Activated effector memory CD4-positive, alpha-beta T cell treated with Interleukin-2 at 50 U/mL for 16 hours (primary cell): ENCODE measurements at places on chromosomes 4 and X.

DNA sequence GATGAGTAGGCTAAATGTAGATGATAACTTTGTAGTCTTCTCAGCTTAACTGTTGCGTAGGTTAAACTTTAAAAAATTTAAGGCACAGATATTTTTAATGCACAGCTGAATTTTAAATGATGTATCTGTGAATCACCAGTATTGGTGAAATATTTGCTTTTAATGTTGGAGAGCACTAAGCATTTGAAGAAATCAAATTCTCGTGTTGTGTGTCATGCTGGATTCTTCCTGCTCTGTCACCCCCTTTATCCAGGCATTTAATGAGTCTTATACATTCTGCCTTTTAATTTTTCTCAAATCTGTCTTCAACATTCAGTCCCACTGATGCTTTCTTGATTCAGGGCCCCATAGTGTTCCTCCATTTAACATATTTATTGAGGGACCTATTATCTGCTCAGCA lies 76.7 kb downstream of the SLC4A4 start:
- no peak for DNase-seq

GRCh38 chr4:121192480-121192879 lies 28.4 kb upstream of the TNIP3 start:
- DNase-seq, result no peak

- no peak for DNase-seq
These were observed 162.5 kb upstream of the MED14 start for GRCh38 chrX:40897718-40898270.

DNA sequence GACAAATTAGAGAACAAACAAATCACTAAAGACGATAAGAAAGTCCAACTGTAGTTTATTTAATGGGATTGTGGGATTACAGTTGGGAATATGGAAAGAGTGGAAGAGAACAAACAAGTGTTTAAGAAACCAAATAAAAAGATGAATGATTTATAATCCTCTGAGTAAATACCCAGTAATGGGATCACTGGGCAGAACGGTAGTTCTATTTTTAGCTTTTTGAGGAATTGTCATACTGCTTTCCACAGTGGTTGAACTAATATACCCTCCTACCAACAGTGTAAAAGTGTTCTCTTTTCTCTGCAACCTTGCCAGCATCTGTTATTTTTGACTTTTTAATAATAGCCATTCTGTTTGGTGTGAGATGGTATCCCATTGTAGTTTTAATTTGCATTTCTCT lies 15.0 kb downstream of the C4orf51 start:
- DNase-seq, result no peak

DNA sequence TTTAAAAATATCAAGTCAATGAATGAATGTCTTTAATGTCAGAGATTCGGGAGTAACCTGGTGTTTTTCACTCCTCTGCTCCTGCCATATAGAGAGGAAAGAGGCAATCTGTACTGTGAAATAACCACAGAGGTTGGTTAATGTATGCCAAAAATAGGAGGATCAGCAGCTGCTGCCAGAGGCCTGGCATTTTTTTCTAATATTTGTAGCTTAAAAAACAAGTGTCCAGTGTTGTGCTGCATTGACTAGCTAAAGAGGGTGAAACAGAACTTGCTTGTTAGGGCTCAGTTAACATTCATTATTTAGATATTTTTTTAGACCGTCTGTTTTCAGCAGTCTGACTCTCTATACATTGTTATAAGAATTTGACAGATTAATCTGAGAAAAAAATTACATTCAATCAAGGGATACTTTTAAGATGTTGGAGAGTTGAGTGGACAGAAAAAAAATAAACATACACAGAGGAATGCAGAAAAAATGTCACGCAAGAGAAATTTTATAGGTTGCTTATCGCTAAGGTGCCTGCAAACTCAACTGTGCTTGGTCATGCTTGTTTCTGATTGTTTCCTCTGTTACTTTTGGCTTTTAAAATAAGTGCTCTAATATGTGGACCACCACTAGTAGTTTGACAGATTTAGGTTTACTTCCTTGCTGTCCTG lies 392.3 kb upstream of the GALNT7 start:
- no peak for DNase-seq

GRCh38 chrX:122945328-122945727 lies 238.8 kb upstream of the GRIA3 start:
- DNase-seq, result no peak

DNA sequence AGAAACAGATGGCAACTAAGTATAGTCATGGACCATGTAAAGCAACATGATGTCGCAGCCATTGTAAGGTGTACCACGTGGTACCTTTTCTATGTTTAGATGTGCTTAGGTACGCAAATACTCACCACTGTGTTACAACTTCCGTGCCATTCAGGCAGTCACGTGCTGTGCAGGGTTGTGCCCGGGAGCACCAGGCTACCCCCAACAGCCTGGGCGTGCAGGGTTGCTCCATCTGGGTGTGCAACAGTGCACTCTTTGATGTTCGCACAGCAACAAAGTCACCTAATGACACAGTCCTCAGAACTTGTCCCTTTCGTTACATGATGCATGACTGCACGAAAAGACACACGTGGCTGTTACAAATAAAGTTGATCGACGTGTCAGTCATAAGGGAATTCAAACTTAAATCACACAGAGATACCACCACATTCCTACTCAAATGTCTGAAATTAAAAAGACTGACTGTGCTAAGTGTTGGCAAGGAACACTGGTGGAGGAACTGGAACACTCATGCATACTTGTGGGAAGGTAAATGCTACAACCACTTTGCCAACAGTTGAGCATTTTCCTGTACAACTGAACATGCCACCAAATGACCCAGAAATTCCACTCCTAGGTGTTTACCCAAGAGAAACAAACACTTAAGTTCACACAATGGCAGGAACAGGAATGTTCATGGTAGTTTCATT lies 24.3 kb downstream of the CPLX1 start:
- DNase-seq, result no peak

GRCh38 chr4:26692014-26692726 lies 108.3 kb downstream of the TBC1D19 start:
- DNase-seq, result no peak

DNA sequence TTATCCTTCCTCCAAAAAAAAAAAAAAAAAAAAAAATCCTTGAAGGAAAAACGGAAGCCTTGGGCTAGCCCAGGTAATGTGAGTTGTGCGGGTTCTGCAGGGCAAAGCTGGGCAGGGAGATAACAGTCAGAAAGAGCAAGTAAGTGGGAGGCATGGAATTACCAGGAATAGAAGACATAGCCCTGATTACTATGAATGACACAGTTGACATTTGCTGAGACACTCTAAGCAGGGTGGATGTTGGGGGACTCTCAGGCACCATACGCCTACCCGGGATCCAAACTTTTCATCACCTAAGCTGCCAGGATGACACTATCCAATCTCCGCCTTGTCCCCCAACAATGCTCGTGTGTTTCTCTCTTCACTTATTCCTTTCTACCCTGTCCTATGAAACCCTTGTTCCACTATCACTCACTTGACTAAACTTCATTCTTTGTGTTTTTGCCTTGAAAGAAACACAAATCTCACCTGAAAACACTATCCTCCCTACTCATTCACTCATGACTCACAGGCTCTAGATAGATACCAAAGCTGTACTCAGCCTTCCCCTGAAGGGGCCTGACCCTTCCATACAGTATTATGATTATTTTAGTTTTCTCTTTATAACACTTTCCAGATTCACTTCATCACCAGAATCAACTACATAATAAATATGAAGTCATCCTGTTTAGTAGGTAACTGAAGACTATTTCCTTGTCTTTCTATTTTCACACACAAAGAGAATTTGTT lies 158.4 kb downstream of the INPP4B start:
- no peak for DNase-seq

DNA sequence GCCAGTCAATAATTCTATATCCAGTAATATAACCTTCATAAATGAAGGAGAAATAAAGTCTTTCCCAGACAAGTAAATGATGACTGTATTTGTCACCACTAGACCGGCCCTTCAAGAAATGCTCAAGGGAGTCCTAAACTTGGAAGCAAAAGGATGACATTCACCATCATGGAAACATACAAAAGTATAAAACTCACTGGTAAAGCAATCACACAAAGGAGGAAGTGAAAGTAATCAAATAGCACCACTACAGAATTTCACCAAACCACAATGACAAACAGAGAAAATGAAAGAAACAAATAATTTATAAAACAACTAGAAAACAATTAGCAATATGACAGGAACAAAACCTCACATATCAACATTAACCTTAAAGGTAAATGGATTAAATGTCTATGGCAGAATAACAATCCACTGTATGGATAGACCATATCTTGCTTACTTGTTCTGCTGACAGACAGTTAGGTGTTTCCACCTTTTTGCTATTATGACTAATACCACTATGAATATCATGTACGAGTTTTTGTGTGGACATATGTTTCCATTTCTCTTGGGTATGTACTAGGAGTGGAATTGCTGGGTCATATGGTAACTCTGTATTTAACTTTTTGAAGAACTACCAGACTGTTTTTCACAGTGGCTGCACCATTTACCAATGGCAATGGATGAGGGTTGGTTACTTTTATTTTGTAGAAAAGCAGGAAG lies 44.9 kb downstream of the NAT8L start:
- DNase-seq, result no peak

GRCh38 chr4:11970754-11971153 lies 542.1 kb upstream of the HS3ST1 start:
- DNase-seq, result no peak

DNA sequence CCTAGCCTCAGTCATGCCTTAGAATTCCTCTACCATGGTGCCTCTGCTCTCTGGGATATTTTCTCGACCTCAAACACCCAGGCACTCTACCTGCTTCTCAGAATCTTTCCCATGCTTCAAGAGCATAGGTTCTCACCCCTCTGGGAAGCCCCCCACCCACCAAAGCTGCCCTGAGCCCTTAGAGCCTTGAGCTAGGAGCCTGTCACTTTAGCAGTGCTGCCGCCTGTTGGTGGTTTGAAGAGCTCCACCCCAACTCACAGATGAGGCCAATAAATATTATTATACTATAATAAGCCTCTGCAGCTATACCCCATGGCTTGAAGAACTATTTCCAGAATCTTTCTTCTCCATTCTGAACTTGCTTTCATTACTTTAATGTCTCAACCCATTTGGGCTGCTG lies 109.7 kb downstream of the RTL5 start:
- DNase-seq, result no peak

DNA sequence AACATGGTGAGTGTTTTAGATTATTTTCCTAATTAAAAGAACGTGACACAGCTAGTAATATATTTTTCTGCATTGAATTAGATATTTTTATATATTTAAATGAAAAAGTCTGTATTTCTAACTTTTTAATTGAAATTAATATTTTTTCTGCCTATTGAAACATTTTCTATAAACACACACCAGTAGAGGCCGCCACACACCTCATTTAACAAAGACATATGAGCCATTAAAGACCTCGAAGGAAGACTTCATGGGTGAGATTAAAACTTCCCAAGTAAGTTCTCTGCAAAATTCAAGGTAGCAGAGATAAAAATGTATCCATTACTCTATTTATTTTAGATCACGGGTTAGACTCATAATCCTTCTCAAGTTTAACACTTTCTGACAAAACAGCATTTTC lies 8.3 kb downstream of the SLITRK2 start:
- DNase-seq, result no peak

DNA sequence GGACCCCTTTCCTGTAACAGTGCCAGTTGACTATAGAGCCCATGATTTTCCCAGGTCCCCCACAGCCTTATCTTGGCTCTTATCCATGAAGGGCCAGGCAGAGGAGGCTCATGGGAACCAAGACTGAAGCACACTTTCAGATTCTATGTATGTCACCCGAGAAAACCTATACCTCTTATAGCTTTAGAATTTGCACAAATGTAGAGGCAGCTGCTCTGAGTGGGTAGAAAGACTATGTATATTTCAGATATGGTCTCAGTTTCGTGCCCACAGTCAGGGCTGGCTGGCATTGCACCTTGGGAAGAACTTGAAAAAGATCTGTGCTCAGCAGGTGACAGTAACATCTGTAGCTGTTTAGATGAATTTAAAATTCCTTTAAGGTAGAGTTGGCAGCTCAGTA lies 8.3 kb upstream of the LNX1 start:
- DNase-seq, result no peak

GRCh38 chr4:89509708-89510281 lies 202.2 kb upstream of the GPRIN3 start:
- DNase-seq, result no peak

GRCh38 chr4:137514406-137515111 lies 17.7 kb downstream of the PCDH18 start:
- DNase-seq, result no peak

DNA sequence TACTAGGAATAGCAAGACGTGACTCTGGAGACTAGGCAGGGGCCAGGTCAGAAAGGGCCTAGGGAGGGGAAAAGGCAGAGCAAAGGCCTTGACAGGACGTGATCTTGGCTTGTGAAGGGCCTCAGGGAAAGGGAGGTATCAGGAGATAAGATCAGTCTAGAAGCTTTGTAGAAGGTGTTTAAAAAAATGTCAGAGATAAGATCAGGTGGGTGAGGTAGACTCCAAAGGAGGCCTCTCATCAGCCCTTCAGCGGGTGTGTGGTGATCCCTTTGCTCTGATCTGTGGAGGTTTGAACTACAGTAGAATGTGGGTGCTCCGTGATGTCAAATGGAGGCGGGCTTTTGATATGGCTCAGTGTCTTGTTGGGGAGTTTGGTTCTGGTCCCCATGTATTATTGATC lies 78.8 kb upstream of the PRPS1 start:
- no peak for DNase-seq

- DNase-seq, result no peak
These were observed 160.3 kb upstream of the TENM3 start for GRCh38 chr4:182082910-182083309.

DNA sequence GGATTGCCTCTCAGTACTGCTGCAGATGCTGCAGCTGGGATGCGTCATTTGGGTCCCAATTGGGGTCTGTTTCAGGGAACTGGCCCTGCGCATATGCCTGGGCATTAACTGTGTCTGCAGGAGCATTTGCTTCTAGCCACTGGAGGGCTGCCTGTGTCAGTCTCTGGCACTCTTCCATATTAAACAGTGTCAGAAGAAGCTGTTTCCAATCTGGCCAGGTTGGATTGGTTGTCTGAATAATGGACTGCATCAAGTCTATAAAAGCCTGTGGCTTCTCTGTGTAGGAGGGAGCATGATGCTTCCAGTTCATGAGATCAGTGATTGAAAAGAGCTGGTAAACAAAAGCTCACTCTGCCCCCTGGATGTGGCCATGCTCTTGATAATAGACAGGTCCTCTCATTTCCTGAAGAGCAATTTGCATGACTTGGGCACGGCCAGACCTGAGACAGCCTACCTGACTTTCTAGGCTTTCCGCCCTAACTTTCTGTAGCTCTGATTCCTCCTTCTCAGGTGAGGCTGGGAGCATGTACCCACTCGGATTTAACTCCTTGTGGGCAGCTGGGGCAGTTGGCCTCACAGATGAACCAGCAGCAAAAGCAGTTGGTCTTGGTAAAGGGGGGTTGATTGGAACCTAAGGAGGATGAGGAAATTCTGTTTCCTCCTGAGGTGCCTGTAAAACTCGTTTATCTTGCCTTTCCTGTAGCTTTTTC lies 29.2 kb downstream of the SULT1E1 start:
- no peak for DNase-seq
